Activated CD4-positive, alpha-beta T cell treated with anti-CD3 and anti-CD28 coated beads, Interleukin-2, Interleukin-6, amounts not matched to agents 100 ng/mL and 50 ng/mL, durations not matched to agents 16 hours and 8 hours (primary cell): ENCODE measurements at places on chromosomes 7 and 10.

GRCh38 chr7:13724977-13725566, 264.4 kb downstream of the ETV1 start:
- no peak for DNase-seq

GRCh38 chr10:97117372-97117771, 68.4 kb downstream of the SLIT1 start:
- DNase-seq = peak; percentile 14

DNA sequence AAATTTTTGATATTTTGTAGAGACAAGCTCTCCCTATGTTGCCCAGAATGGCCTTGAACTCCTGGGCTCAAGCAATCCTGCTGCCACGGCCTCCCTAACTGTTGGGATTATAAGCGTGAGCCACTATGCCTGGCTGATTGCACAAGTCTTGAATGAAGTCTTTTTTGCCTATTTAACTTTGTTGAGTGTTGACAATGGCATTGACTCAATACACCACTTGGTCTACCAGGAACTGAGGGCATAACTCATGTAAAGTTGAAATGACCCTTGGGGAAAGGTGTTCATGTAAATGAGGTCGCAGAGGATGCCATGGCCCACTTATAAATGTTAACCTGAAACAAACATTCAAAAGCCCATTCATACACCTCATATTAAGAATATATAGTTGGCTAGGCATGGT, 7.4 kb upstream of the UCMA start:
- DNase-seq = no peak

DNA sequence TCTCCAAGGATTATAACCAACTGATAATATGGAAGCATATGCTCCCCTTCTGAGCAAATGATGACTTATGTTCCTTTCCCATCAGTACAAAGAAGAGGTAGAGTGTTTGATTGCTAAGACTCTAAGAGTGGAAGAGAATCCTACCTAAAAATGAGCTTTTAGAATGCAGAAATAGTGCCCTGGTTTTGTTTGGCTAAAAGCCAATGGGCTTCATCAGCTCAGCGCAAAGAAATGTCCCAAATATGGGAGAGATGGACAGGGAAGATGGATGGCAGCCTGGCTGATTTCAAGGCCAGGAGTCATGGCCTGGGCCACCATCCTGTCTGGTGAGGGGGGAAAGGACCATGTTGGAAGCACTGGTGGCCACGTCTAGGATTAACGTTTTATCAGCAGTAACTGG, 60.2 kb downstream of the GPR26 start:
- DNase-seq = no peak

DNA sequence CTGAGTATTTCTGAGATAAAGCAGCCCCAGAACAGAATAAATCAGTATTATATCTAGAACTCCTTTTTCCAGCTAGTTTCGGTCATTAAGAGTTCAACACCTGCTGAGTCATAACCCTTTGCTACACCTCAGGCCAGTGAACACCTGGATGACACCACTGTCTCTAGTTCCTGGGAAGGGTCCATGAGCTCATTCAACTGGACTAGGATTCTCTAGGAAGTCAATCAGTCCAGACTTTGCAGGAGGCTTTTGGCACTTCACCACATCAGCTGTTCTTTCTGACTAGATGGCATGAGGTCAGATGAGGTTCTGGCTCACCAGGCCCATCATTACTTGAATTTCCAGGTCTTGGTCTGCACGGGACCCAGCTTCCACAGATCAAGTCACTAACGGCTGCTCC, 11.7 kb downstream of the SLC39A12 start:
- no peak for DNase-seq

GRCh38 chr7:98354511-98355249, 46.2 kb downstream of the BAIAP2L1 start:
- no peak for DNase-seq

- no peak for DNase-seq
Observed at GRCh38 chr7:156533964-156534363, 106.6 kb upstream of the RNF32 start.

- no peak for DNase-seq
Observed at GRCh38 chr10:133206356-133207040, 23.5 kb upstream of the UTF1 start.

GRCh38 chr10:16586358-16587138, 64.9 kb upstream of the C1QL3 start:
- peak; percentile 32 for DNase-seq

DNA sequence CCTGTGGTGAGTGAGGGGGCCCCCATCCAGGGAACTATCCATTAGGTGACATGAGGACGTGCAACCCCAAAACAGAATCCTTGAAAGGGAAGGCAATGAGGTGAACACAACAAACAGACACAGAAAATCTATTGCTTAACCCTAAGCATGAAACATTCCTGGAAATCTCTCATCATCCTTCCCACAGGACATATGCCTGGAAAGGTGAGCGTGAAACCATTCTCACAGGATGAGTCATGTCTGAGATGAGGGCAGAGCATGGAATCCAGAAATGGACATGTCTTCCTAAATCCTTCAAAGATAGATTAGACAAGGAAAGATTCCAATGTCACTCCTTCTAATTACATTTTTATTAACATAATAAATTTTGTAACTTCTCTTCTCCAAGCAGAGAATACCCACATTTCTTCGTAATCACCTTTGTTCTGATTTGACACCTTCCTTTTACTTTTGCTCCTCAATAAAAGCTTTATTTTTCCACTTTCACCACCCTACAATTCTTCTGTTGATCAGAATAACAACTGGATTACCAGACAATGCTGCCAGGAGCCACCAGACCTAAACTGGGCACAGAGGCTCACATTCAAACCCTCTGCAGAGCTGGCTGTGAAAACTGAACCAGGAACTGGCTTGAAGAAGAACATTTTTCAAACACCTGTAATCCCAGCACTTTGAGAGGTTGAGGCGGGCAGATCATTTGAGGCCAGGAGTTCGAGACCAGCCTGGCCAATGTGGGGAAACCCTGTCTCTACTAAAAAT, 67.2 kb downstream of the COBL start:
- DNase-seq = no peak

DNA sequence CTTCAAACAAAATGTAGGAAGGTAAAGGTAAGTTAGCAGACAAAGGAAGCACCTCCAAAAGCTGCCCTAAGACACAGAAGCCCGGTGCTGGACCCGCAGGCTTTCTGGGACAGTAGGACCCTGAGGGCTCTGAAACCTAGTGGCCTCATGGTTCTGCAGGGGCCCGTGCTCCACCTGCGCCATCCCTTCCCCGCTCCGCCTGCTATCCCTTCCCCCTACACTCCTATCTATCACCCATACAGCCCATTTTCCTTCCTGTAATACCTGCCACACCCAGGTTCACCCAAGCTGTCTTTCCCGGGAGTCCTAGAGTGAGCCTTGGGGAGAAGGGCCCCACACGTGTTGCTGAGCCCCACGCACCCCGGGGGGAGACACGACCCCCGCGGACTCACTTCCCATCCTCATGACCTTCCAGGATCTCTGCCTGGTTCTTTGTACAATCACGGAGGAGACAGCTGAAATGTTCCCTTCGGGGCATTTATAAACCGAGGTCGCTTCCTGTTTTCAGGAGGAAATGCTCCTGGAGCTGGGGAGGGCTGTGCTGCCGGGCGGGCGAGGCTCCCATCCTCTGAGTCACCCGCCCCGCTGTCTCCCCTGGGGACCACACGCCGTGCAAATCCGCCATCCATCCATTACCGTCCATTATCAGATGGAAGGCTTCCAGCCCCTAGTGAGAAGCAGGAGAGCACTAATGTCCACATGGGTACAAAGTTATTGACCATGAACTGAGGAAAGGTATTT, 251.7 kb upstream of the PITRM1 start:
- no peak for DNase-seq

- DNase-seq = peak; percentile 43
Observed at GRCh38 chr10:23095966-23096801, 805 bp downstream of the MSRB2 start.

DNA sequence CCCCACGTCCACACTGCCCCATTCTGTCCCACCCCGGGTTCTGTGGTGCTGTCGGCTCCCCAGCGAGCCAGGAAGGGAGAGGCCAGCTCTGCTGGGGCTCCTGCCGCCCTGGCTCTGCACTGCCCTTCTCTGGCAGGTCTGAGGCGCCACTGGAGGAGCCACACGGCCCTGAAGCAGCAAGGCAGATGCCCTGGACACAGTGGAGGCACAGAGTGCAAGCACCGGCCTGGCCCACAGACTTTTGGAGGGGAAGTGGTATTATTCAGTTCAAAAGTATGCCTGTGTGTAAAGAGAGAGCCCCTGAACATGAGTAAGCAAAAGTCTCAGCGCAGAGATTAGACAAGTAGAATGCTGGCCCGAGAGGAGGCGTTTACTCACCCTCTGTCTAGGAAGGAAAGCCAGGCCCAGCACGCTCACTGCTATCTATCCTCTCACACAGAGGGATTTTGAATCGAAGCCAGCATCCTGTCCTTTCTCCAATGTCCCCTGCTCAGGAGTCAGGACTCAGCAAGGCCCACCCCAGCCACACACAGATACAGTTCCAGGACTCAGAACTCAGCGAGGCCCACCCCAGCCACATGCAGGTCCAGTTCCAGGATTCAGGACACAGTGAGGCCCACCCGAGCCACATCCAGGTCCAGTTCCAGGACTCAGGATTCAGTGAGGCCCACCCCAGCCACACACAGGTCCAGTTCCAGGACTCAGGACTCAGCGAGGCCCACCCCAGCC, 115.0 kb downstream of the EGFR start:
- peak; percentile 72 for DNase-seq

DNA sequence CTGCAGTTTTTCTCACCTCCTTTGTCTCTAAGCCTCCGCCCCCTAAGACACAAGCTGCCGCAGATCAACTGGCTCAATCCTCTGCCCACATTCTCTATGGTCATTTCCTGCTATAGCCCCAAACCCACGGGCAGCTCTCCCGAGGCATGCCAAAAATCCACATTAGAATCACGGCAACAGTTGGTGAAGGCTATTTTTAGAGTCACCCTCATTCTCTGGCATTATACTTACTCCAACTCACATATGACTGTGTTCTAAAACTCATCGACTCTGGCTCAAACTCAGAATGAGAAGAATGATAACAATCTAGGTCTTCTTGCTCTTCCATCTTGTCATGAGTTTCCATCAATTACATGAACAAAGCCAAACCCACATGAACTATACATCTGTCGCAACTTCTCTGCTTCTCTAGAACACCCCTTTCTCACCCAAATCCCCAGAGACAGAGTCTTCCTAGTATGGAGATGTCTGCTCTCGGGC, 10.9 kb upstream of the KIAA1549 start:
- DNase-seq = no peak

- peak; percentile 88 for DNase-seq
Observed at GRCh38 chr7:111138193-111138569, 47.3 kb downstream of the LRRN3 start.

DNA sequence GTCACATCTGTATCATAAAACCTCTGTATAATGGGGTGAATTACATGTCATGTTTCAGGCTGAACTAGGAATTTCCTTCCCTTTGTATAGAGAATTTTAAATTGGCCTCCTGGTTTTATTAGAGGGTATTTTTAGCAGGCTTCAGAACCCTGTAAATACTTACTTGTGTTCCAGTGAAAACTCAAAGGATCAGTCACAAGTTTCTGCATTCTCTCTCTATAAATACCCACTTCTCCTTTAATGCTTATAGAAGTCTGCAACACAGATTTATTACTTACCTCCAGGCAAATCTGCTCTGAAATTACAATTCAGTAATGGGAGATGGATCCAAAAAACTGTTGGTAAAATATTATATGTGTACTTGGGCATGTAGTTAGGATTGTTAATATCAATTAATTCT, 161.6 kb downstream of the GLI3 start:
- DNase-seq = no peak

GRCh38 chr10:80589726-80590373, 52.1 kb downstream of the SH2D4B start:
- no peak for DNase-seq

DNA sequence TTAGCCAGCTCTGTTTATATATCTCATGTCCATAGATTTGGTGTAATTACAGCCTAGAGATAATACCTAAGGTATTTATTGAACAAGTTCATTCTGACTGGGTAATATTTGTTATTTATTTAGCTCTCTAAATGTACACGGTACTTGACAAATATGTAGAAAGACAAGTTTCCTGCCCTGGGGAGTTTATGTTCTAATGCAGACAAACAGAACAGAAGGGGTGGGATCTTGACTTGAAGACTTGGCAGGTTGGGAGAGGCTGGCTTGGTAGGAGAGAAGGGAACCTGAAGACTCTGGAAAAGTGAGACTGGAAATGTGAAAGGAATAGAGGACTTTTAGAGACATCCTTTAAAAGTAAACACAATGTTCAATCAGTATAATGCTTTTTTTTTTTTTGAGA, 97.7 kb upstream of the CDK6 start:
- DNase-seq = no peak

GRCh38 chr7:44994877-44995554, 5.0 kb upstream of the CCM2 start:
- no peak for DNase-seq

DNA sequence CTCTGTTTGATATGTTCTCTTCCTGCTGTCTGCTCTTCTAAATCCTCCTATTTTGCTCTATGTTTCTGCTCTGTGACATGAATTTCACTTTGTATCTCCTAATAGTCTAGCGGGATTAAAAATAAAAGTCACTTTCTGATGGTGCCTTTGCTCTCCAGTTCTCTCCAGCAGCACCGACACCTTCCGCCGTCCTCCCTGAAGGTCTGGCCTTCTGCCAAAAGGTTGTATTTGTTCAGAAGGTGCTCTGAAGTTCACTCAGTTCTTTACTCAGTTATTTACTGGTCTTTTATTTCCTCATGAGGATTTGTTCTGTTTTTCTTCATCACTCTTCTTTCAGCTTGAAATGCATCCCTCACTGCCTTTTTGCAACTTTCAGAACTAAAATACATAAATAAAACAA, 11.2 kb upstream of the EPHA1 start:
- no peak for DNase-seq

DNA sequence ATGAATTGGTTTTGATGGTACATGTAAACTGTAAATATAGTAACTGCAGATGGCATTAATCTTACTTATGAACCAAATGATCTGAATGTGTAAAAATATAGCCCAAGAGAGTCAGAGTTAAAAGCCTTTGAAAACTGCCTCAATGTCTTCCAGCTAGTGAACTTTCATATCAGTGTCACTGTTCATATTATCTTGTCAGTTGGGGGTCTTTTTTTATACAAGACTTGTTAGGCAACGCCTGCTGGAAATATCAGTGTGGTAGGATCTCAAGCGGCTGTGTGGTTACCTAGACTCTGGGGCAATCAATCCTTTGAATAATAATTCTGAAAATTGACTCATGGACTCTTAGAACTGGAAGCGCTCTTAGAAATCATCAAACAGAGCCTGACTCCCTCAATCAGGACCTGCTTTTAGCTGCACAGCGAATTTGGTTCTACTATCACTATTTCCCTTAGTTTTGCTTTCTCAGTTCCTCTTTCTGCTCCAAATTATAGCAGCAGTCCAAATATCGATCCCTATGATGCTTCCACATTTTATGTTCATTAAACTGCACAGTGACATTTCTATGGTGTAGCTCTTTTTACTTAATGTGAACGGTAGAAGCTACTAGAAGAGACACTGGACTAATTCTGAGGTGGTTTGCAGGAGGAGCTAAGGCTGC, 100.1 kb upstream of the COL1A2 start:
- DNase-seq = no peak
